ENCODE measurements at places on chromosomes 3 and 15.

DNA sequence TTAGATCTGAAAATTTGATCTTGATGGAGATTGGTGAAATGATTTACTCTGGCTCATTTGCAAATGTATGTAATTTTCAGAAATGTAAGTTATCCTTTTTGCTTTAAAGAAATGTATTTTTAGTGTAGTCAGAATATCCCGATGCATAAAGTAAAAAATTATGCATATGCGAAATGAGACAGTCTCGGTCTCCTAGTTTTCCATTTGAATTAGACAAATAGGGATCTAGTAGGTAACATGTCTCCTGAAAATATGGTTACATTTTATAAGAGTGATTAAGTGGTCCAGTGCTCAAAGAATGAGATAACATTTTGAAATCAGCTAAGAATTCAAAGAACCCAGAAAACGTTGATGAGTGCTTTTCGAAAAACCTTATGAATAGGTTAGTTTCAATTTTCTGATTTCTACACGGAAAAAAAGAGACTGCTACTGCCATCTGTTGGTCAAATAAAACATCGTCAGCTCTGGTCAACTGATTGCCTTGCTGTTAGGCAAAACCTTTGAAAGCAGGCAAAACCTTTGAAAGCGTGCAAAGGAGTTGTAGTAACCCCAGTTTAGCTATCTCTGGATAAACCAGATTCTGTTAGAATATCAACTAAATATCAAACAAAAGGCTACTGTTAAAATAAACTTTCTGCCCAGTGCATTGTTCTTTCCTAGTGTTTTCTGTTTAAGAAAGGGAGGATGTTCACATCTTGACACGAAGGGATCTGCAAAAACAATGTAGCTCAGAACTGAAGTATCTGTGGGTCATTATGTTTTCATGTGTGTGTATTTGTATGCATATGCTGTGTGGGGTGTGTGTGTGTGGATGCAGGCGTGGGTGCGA lies 59.3 kb upstream of the CHMP2B start:
- no peak for DNase-seq

DNA sequence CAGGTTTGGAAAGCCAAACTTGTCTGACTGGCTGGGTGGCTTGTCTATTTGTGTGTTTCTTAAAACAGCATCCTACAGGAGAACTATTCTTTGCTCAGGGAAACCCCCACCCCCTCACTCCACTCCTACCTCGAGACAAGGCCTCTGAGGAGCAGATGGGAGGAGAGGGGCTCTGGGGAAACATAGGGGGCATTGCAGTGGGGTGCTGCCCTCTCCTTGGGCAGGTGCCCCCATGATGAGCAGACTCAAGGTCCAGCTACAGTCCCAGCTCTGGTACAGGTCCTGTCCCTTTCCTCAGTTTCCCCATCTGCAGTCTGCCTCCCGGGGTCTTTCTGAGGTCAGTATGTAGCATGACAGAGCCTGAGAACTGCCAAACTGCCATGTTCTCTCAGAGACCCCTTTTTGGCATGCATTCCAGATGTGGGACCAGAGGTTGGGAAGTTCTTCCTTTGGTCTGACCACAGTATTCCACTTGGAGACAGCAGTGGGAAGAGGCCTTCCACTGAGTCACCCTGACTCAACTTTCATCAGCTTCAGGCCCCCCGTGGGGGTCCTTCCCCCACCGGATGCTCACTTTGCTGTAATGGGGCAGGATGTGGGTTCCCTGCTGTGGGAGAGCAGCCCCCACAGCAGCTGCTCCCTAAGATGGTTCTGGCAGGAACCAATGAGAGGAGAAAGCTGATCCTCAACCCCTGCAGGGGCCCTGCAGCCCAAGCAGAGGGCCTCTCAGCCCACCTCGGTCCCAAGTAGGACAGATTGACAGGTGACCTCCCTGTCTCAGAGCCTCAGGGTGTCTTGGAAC lies 32.3 kb upstream of the CYP11A1 start:
- no peak for DNase-seq

GRCh38 chr15:27260523-27260922 lies 289.5 kb downstream of the GABRG3 start:
- DNase-seq: no peak

GRCh38 chr3:42780398-42780797 lies 7.3 kb upstream of the CCDC13 start:
- DNase-seq: no peak

DNA sequence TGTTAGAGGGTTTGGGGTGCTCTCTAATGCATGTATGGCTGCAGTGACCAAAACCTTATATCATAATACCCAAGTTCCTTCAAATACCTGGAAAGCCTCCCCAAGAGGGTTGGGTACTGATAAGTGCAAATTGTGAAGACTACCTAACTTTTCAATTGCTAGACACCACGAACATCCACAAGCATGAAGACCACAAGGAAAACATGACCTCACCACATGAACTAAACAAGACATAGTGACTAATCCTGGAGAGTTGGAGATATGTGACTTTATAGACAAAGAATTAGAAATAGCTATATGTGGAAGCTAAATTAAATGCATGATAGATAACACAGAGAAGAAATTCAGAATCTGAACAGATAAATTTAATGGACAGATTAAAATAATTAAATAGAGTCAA lies 23.9 kb upstream of the AADACL2 start:
- no peak for DNase-seq

- no peak for DNase-seq
Measured at GRCh38 chr3:163773136-163773535, 1305.2 kb downstream of the SI start.

GRCh38 chr3:53570709-53571108 lies 76.3 kb downstream of the CACNA1D start:
- no peak for DNase-seq

- DNase-seq: no peak
Measured at GRCh38 chr3:159881828-159882309, 106.8 kb upstream of the IL12A start.

- no peak for DNase-seq
Measured at GRCh38 chr15:83170474-83171165, 37.0 kb downstream of the HDGFL3 start.

Data from germinal center (tissue), 1 donor.